Neural progenitor cell (in vitro differentiated cells): ENCODE measurements at places on chromosomes 2 and 18. TPM values are rescaled to one million over a fixed set of nuclear protein-coding genes. Genes with fewer than 3 reads are reported as not detected.

The MSTN gene
- total RNA-seq, result 0.54 TPM in 1 of 2 replicates, not detected in the other

DNA sequence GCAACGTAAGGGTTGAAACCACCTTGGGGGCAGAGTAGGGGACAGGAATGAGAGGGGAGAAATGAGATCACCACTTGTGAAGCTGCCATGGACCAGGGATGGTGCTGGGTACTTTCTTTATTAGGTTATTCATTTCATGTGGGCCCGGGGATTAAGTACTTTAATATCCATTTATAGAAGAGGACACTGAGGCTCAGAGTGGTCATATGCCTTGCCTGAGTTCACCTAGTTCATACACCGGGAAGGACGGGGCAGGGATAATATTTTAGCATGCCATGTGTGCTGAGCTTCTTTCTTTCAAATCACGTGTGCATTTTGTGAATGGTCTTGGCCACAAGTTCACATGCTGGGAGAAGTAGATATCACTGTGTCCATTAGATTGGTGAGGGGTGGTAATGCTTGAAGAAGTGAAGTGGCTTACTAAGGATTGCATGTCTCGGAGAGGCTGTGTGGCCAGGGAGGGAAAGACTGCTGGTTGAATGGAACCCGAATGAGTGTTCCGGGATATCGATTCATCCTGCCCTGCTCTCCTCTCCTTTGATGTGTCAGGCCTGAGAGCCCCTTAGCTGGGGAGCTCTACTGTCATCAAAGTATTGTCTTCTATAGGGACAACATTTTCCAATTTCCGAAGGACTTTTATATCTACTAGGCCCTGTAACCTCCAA lies 187.1 kb downstream of the MYCN start:
- no peak overlapping the region for H3K4me3 ChIP-seq
- H3K27ac ChIP-seq, result no peak overlapping the region
- DNase-seq, result no peak
- H3K36me3 ChIP-seq, result no peaks in the 10 kb centered on the region
- peaks cover 16% of the 10 kb centered on the region for H3K4me1 ChIP-seq

- H3K4me3 ChIP-seq, result no peak overlapping the region
- no peak for DNase-seq
- peaks cover 23% of the 10 kb centered on the region for H3K36me3 ChIP-seq
- no peak overlapping the region for H3K27ac ChIP-seq
- H3K4me1 ChIP-seq, result no peaks in the 10 kb centered on the region
- H3K27me3 ChIP-seq, result no peaks in the 10 kb centered on the region
Measured at GRCh38 chr18:46892842-46893241, 24.5 kb downstream of the PIAS2 start.

DNA sequence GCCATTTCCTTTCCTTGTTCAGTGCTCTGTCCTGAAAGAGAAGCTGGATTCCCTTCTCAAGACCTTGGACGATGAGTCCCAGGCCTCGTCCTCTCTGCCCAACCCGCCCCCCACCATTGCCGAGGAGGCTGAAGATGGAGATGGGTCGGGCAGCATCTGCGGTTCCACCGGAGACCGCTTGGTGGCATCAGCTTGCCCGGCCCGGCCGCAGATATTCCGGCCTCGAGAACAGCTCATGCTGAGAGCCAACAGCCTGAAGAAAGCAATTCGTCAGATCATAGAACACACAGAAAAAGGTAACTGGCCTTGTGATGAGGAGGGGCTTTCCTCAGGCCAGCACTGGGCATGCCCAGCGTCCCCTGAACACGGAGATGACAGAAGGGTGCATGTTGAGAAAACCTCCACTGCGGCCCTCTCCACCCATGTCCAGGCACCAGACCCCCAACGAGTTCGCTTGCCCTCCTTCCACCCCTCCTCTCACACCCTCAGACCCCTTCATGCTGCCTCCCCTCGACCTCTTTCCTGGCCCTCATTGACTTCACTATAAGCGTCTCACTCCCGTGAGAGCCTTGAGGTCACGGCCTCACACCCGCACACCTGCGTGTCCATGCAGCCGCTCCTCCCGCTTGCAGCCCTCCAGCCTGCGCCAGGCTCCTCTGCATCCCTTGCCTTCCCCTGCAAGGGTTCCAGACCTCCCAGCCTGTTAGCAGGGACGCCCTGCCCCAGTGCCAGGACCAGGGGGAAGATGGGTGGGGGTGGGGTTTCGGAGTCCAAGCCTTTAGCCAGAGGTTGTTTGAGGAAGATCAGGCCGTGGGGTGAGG lies 95.0 kb downstream of the DGKD start:
- peak; percentile 79 for DNase-seq
- no peak overlapping the region for H3K27ac ChIP-seq
- H3K36me3 ChIP-seq, result no peaks in the 10 kb centered on the region
- peaks cover 4% of the 10 kb centered on the region for H3K4me1 ChIP-seq
- H3K27me3 ChIP-seq, result no peaks in the 10 kb centered on the region

The MYOM1 gene
- total RNA-seq, result 0.45 and 1.4 TPM in 2 replicates

- no peak overlapping the region for H3K4me3 ChIP-seq
- no peaks in the 10 kb centered on the region for H3K36me3 ChIP-seq
- H3K27me3 ChIP-seq, result no peaks in the 10 kb centered on the region
- H3K4me1 ChIP-seq, result peaks cover 30% of the 10 kb centered on the region
- no peak for DNase-seq
Measured at GRCh38 chr2:46716927-46717326, 198.7 kb downstream of the MCFD2 start.

DNA sequence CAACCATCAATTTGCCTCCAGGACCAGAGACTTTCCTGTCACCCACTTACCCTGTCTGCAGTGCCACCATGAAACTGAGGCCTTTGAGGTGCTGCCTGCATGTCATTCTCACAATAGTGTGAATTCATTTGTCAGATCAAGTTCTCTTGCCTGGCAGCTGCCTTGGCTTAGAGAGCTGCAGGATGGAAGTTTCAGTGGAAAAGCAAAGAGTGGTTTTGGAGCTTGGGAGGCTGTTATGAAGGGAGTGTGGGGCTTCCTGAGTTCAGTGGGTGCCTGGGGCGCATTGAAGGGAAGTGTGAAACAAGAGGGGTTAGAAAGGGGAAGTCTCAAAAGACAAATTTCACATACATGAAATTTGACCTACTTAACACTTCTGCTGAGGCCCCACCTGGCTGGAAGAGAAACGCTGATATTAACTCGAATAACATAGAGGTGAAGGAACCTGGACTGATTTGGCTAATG lies 7.9 kb upstream of the LBH start:
- peaks cover 15% of the 10 kb centered on the region for H3K4me1 ChIP-seq
- H3K27me3 ChIP-seq, result peaks cover 12% of the 10 kb centered on the region
- no peak for DNase-seq
- no peaks in the 10 kb centered on the region for H3K36me3 ChIP-seq
- no peak overlapping the region for H3K4me3 ChIP-seq
- H3K27ac ChIP-seq, result no peak overlapping the region

GRCh38 chr18:75248426-75249174 lies 38.0 kb downstream of the TSHZ1 start:
- H3K4me1 ChIP-seq, result no peaks in the 10 kb centered on the region
- no peaks in the 10 kb centered on the region for H3K27me3 ChIP-seq
- no peak overlapping the region for H3K4me3 ChIP-seq
- H3K27ac ChIP-seq, result no peak overlapping the region
- no peak for DNase-seq

- H3K4me1 ChIP-seq, result peaks cover 4% of the 10 kb centered on the region
- no peaks in the 10 kb centered on the region for H3K36me3 ChIP-seq
- no peaks in the 10 kb centered on the region for H3K27me3 ChIP-seq
- no peak overlapping the region for H3K27ac ChIP-seq
Measured at GRCh38 chr2:149765636-149766035, 178.1 kb upstream of the MMADHC start.

The RAD51AP2 gene
- total RNA-seq, result 0.31 and 1.2 TPM in 2 replicates

DNA sequence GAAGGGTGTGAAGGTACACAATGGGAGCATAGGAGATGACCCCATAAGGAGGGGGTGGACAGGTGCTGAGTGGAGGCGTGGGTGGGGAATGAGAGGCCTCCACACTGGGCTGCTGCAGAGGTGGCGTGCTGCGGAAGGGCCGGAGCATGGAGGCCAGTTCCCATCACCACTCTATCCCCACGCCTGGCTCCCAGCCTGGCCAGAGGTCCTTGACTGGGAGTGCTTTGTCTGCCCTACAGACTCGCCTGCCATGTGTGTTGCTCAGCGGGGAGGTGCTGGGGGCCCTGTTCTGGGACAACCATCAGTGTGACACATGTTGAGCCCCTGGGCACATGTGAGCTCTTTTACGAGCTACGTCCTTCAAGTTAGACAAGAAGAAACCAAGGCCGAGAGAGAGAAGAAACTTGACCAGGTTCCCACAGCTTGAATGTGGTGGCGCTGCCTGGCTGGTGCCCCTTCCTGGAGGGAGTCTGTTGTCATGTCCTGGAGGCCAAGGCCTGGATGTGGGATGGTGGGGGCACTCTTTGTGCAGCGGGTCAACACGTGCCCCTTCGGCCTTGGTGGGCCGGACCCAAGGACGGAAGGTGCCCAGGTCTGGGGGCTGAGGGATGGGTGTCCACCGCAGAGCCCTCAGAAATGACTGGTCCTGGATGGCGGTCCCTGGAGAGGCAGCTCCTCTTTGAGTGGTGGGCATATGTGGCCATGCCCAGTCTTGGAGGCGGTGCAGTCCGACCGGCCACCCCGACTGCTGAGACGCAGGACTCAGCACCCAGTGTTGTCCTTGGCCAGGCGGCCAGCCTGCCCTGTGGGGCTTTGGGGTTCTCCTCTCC lies 1.2 kb upstream of the INPP5D start:
- peaks cover 15% of the 10 kb centered on the region for H3K27me3 ChIP-seq
- peaks cover 13% of the 10 kb centered on the region for H3K4me1 ChIP-seq
- H3K27ac ChIP-seq, result no peak overlapping the region

The ARPC2 gene
- 151 and 155 TPM in 2 replicates for total RNA-seq

GRCh38 chr2:237057107-237057506 lies 28.6 kb upstream of the COPS8 start:
- peaks cover 6% of the 10 kb centered on the region for H3K4me1 ChIP-seq
- H3K27ac ChIP-seq, result no peak overlapping the region
- no peak for DNase-seq
- no peaks in the 10 kb centered on the region for H3K27me3 ChIP-seq

DNA sequence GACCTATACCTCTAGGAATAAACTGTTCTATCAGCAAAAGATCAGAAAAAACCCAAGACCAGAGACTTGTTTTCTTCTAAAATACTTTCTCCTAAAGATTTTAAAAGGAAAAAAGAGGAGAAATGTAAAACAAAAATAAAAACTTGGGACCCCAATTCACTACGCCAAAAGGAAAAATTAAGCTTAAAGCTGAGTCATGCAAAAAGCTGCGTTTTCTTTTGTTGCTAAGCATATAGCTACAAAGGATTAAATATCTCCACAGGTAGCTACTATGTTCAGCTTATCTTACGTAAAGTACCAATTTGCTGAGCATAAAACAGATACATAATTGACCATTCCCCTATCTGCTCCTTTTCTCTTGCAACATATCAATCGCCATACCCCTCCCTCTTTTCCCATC lies 950.0 kb upstream of the NXPH2 start:
- peaks cover 5% of the 10 kb centered on the region for H3K4me1 ChIP-seq
- H3K27ac ChIP-seq, result no peak overlapping the region
- no peaks in the 10 kb centered on the region for H3K36me3 ChIP-seq
- H3K27me3 ChIP-seq, result no peaks in the 10 kb centered on the region
- no peak for DNase-seq
- H3K4me3 ChIP-seq, result no peak overlapping the region

DNA sequence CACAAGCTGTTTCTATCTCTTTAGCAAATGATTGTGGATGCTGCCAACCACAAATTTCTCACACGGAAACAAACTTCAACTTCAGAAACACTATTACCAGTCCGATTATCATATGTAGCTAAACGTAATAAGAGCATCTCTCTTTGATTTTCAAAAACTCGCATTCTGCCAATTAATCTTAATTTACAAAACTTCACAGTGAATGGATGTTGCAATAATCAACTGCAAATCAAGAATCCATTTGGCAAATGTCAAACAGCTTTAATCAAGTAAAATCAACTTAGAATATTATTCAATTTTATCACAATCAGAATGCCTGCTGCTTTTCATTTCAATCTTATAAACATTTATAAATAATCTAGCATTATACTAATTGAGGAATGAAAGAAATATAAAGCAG lies 54.2 kb downstream of the DTNB start:
- no peak overlapping the region for H3K27ac ChIP-seq
- peaks cover 16% of the 10 kb centered on the region for H3K4me1 ChIP-seq
- H3K27me3 ChIP-seq, result no peaks in the 10 kb centered on the region
- no peak overlapping the region for H3K4me3 ChIP-seq
- no peak for DNase-seq

- H3K4me3 ChIP-seq, result no peak overlapping the region
- H3K36me3 ChIP-seq, result no peaks in the 10 kb centered on the region
- DNase-seq, result no peak
- no peaks in the 10 kb centered on the region for H3K27me3 ChIP-seq
Measured at GRCh38 chr2:12488352-12489318, 228.1 kb upstream of the TRIB2 start.

DNA sequence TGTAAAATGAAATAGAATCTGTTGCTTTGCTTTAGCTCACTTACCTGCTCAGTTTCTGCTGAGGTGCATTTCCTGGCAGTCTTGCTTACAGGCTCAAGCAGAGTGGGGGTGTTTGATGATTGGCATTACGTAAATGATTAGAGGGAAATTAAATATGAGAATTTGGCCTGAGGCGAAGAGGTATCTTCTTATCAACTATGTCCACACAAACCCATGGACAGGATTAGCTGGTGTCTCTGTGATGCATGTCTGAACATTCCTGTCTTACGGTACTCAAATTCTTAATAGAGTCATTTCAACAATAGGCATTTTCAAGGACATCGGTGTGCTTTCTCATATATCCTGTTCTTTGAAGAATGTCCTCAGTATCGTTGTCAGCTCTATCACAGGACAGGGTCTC lies 102.1 kb downstream of the PRPF40A start:
- H3K27me3 ChIP-seq, result no peaks in the 10 kb centered on the region
- H3K36me3 ChIP-seq, result peaks cover 6% of the 10 kb centered on the region
- DNase-seq, result no peak

The AGXT gene
- not detected in 2 replicates for total RNA-seq

The TPO gene
- total RNA-seq, result not detected in 2 replicates

GRCh38 chr2:85769236-85769982 lies 15.6 kb downstream of the ATOH8 start:
- H3K4me3 ChIP-seq, result no peak overlapping the region
- peaks cover 15% of the 10 kb centered on the region for H3K27me3 ChIP-seq
- no peak overlapping the region for H3K27ac ChIP-seq
- H3K4me1 ChIP-seq, result peaks cover 47% of the 10 kb centered on the region

DNA sequence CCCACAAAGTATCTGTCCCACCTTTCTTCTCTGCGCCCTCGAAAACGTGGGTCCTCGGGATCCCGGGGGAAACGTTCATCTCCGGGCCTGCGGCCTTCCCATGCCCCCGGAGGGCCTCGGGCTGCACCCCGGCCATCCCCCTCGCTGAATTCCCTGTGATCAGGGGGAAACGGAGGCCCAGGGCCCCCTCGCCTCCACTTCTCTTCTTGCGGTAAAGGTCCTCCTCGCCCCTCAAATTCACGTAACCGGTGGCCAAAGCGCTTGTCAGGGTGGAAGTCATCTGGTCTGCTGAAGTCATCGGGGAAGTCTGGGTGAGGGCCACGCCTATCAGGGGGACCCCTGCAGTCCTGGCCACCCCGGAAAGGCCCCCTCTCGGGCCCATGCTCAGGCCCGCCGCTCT lies 12.3 kb downstream of the SFT2D3 start:
- no peak for DNase-seq
- H3K4me3 ChIP-seq, result no peak overlapping the region
- no peak overlapping the region for H3K27ac ChIP-seq
- H3K4me1 ChIP-seq, result peaks cover 17% of the 10 kb centered on the region
- no peaks in the 10 kb centered on the region for H3K27me3 ChIP-seq
- peaks cover 6% of the 10 kb centered on the region for H3K36me3 ChIP-seq

The FAM161A gene
- 19.6 and 23.3 TPM in 2 replicates for total RNA-seq

GRCh38 chr2:238562446-238562845 lies 135.7 kb downstream of the ASB1 start:
- no peaks in the 10 kb centered on the region for H3K27me3 ChIP-seq
- no peaks in the 10 kb centered on the region for H3K36me3 ChIP-seq
- no peaks in the 10 kb centered on the region for H3K4me1 ChIP-seq
- H3K27ac ChIP-seq, result no peak overlapping the region
- H3K4me3 ChIP-seq, result no peak overlapping the region

The TXNDC2 gene
- not detected in 2 replicates for total RNA-seq
